ENCODE measurements at places on chromosomes 4 and X.

GRCh38 chr4:78938474-78938867, 767 bp downstream of the PAQR3 start:
- DNase-seq: no peak

GRCh38 chrX:133776072-133776471, 209.3 kb downstream of the GPC3 start:
- DNase-seq: peak; percentile 14

DNA sequence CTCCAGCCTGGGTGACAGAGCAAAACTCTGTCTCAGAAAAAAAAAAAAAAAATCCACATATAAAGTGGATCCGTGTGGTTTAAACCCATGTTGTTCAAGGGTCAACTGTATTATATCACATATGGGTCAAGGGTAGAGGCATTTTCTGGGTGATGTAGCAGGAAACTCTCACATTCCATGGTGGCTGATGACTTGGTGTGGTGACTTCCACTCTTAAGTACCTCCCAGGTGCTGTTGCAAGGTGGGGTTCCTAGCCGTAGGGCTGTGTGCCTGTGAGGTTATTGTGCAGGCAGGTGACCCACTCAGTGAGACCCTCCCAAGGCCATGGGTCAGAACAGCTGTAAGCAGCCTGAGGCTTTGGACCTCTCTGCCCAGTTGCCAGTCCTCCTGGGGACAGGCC, 17.0 kb downstream of the ELF4 start:
- no peak for DNase-seq

DNA sequence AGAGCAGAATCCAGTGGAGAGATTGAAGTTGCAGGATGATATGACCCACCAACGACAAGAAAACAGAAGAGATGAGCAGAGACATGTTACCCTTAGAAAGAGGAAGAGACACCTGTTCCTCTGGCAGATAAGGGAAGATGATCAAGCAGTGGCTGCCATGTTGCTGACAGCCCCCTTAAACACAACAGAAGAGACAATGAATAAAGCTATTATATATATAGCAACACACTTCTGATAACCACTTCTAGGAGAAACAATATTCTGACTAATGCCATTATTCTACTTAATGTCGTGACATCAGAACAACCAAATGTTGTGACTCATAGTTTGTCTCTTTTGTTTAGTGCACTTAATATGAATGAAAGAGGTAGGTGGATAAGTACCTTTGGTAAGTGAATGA, 44.9 kb downstream of the SH3RF1 start:
- DNase-seq: no peak

GRCh38 chr4:140705625-140706275, 50.4 kb downstream of the TBC1D9 start:
- no peak for DNase-seq

GRCh38 chrX:49174723-49175122, 3.0 kb downstream of the PLP2 start:
- no peak for DNase-seq

- DNase-seq: no peak
Observed at GRCh38 chrX:98071331-98071730, 1187.6 kb downstream of the RPA4 start.

DNA sequence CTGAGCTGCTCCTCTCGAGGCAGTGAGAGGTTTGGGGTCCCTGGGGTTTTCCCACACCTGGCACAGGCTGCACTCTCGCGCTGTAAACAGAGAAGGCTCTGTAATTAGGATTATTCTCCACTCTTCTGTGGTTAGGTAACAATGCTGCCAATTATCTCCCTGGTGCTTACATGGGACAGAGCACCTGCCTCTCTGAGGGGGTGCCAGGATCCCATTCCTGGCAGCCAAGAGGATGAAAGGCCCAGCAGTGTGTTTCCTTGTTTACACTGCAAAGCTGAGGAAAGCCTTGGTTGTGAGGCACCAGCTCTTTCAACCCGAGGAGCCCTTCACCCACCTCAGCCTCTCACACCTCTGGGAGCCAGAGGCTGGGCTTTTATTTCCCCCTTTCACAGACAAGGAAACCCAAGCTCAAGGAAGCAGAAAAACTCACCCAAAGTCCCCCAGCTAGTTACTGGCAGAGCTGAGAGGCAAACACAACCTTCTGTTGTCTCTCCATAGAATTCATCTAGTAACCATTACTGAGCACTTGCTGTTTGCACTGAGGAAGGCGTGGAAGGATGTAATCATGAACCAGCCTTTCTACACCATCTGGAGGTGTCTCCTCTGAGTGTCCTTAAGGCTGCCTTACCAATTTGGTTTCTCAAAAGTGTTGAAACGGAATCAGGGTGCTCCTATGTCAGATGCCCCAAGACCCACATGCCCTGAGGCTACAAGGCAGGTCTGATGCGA, 39.7 kb upstream of the PROM1 start:
- no peak for DNase-seq

DNA sequence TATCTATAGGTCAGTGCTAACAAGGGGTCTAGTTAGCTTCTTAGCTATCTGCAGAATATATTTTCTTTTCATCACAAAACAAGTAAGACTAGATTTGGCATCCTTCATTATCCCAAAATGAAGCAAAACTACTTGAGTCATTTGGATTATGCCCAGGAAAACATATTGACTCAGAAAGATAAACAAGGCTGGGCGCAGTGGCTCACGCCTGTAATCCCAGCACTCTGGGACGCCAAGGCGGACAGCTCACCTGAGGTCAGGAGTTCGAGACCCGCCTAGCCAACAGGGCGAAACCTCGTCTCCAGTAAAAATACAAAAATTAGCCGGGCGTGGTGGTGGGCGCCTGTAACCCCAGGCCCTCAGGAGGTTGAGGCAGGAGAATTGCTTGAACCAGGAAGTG, 18.0 kb upstream of the MND1 start:
- DNase-seq: no peak

DNA sequence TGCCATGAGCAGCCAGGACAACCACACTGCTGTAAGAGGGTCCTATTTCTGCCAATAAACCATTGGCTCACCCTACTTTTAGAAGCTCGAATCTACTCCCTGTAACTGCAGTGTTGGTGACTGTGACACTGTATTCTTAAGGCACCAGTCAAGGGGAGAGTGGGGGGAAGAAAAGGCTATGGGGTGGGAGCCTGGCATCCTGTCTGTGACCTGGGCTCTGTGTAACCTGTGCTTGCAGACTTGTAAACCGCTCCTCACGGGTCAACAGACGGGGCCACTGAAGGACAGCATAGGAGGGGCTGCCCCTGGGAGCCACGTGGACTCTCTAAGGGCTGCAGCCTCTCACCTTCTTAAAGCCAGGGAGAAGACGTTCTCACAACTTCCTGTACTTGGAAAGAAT, 42.2 kb upstream of the ENPP6 start:
- no peak for DNase-seq

DNA sequence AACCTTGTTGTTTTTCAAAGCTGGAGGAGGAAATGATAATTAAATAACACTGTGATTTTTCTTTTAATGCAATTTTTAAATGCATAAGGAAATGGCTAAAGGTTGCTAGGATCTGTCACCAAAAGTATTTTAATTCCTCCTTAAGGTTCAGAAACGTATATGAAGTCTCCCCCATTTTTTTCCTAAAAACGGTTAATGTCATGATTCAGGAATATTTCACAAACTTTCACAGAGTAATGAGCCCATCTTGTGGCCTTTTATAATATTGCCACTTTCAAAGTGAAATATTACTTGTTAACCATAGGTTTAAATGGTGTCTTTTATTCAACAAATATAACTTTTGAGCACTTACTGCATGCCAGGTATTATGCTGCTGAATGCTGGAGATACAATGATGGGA, 99.5 kb upstream of the USP38 start:
- no peak for DNase-seq
